ENCODE measurements at places on chromosomes 7 and 10.

- DNase-seq: no peak
Measured at GRCh38 chr10:73931767-73932619, 21.1 kb downstream of the PLAU start.

DNA sequence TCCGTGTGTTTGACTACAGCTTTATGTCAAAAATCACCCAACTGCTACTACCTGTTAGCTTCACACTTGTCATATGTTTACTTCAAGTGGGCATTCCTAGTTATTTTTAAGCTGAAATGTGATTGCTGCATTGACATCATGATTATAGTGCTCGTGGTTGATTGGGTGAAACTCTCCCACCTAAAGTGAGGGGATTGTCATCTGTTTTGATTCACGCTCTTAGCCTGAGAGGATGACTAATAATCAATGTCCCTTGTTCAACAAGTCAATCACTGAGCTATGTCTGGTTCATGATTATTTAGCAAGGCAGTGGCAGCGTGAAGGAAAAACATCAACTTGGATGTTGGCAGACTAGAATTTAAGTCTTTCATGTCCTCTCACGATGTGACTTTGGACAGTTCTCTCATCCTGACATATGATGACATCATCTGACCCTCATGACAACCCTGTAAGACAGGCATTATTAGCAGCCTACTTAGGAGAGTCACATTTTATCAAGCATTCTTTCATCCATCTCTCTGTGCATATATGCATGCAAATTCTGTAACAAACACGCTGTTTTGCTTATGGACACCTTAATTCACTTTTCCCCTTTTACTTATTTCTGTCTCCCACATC is 352.6 kb upstream of the ZMIZ1 start:
- DNase-seq: no peak

- DNase-seq: no peak
Measured at GRCh38 chr10:24513155-24513554, 210.5 kb downstream of the ARHGAP21 start.

DNA sequence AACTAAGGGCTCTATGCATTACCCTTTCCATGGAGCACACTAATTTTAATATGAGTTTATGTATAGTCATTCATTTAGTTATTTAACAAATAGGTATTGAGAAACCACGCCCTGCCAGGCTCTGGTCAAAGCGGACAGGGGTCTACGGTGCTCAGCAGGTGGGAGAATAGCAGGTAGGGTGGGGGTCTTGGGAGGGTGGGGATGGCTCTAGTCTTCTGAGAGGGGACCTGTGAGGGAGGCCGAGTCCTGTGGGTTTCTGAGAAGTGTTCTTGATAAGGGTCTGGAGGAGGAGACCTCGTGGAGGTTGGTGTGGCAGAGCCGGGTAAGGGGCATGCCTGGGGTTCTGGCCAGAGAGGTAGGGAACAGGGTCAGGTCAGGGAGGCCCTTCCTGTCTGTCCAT is 1.1 kb downstream of the WDFY4 start:
- no peak for DNase-seq

Measured in cortex of kidney (tissue), 1 donor.